ENCODE measurements at places on chromosomes 1 and 21.

GRCh38 chr1:243730487-243731150 lies 119.4 kb downstream of the AKT3 start:
- DNase-seq = no peak

- DNase-seq = no peak
Measured at GRCh38 chr1:40976952-40977690, 2.4 kb upstream of the CTPS1 start.

DNA sequence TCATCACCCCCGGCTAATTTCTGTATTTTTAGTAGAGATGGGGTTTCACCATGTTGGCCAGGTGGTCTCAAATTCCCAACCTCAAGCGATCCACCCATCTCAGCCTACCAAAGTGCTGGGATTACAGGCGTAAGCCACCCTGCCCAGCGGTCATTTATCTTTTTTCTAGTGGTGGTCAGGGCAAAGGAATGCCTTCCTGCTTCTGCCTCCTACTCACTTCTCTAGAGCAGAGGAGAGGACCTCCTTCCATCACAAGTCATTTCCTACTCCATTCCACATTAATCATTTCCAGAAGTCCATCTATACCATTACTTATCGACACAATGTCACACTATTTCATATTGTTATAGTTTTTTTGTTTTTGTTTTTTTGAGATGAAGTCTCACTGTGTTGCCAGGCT lies 13.3 kb downstream of the FBXO42 start:
- DNase-seq = no peak

DNA sequence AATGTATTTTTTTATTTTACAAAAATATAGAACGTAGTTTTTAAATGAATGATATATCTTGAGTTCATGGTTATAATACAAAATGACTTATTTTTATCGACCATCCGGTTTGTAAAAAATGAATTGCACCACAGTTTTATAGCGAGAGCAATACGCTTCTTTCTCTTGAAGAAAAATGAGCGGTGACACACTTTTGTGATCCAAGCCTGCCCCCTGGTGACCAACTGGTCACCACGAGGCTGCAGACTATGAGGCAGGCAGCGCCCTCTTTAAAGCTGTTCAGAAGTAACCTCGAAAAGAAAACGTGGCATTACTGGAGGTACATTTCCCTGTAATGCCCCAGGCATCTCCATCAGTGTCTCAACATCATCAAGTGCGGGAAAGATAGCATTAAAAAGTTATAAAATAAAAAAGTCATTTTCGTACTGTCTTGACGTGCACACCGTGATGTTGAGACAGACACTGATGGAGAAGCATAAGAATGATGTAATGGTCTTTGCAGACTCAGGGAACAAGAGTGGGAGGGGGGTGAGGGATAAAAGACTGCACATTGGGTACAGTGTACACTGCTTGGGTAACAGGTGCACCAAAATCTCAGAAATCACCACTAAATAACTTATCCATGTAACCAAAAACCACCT lies 734.2 kb upstream of the ADAMTS5 start:
- DNase-seq = peak; percentile 49

- no peak for DNase-seq
Measured at GRCh38 chr1:94707321-94708298, 112.5 kb upstream of the SLC44A3 start.

- no peak for DNase-seq
Measured at GRCh38 chr1:8797216-8797615, 20.2 kb downstream of the RERE start.

- no peak for DNase-seq
Measured at GRCh38 chr1:104295511-104295910, 545.8 kb downstream of the AMY1C start.

DNA sequence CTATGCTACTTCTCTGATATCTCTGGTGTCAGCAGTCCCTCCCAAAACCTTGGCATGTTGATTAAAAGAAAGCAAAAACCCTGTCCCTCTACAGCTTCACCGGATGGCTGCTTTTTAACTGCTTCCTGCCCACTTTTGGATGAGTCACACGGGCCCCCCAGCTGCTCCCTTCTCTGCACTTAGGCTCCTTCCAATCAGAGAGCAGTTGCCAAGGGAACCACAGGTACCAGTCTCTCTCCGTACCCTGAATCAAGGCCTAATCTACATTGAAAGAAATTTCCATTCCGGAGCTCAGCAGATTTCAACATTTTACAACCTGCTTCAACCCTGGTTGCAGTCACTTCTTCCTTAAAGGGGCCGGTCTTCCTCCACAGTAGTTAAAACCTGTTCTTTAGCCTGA lies 70.6 kb upstream of the GJB5 start:
- DNase-seq = no peak

DNA sequence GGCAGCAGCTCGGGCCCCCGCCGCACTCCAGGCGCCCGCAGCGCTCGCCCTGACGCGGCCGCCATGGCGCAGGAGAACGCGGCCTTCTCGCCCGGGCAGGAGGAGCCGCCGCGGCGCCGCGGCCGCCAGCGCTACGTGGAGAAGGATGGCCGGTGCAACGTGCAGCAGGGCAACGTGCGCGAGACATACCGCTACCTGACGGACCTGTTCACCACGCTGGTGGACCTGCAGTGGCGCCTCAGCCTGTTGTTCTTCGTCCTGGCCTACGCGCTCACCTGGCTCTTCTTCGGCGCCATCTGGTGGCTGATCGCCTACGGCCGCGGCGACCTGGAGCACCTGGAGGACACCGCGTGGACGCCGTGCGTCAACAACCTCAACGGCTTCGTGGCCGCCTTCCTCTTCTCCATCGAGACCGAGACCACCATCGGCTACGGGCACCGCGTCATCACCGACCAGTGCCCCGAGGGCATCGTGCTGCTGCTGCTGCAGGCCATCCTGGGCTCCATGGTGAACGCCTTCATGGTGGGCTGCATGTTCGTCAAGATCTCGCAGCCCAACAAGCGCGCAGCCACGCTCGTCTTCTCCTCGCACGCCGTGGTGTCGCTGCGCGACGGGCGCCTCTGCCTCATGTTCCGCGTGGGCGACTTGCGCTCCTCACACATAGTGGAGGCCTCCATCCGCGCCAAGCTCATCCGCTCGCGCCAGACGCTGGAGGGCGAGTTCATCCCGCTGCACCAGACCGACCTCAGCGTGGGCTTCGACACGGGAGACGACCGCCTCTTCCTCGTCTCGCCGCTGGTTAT lies 2.8 kb downstream of the KCNJ9 start:
- no peak for DNase-seq

DNA sequence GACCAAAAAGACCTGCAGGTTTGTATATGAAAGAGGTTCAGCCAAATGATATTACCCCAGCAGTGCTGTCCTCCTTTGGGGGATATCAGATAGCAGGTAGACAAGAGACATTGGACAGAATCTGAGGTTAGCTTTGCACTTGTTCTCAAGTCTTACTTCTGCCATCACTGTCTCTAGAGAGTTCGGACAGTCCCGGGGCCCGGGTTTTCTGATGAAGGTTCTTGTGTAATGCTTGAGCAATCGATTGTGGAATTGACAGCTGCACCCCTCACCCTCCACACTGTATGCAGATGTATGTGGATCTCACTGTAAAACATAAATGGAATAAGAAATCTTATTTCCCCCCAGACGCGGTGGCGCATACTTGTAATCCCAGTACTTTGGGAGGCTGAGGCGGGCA lies 56.2 kb upstream of the MORC3 start:
- no peak for DNase-seq

DNA sequence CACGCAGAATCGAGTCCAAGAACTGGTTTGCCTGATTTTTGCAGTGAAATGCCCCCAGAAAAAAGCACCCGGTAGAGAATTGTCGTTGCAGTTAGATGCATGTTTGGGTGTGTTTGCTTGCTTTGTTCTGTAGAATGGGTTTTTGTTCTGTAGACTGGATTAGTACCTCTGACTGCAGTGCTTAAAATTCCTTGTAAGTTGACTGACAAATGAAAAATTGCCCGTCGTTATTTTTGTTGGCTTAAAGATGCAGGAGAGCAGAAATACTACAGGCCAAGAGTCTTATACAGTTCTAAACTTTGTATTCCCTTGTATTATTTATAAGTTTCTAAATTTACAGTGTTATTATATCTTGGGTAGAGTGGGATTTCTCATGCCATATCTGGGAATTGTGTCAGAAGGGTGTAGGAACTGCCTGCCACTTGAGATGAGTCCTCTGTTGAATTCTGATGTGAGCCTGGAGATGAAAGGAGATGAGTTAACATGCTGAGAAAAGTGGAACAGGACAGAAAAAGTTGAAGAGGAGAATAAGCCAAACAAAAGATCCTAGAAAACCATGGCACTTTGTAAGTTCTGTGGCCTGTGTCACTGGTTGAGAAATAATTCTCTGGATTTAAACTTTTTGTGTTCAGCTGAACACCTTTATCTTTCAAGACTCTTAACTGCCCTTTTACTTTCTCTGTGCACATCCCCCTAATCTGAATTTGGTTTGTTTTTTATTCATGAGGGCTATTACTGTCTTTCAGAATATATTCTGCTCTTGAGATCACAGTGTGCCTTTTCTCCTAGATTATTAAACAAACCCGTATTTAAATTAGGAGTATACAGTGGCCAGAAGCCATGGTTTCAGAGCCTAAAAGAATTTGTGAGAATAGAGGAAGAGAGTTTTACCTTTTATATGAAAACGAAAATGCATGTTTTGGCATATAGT lies 1.4 kb downstream of the DESI2 start:
- no peak for DNase-seq

Measured in skeletal muscle cell (primary cell).